NCI-H1694 treated with DMSO at 0.1 percent for 48 hours (cell line): ENCODE measurements at places on chromosomes 12 and 14.
A peak's percentile ranks its signal among the peaks of the same experiment; 100 is the strongest.

GRCh38 chr12:10293570-10294227 is 14.0 kb upstream of the KLRD1 start:
- no peak for DNase-seq

- DNase-seq = no peak
Observed at GRCh38 chr12:115437061-115437567, 753.1 kb upstream of the TBX3 start.

DNA sequence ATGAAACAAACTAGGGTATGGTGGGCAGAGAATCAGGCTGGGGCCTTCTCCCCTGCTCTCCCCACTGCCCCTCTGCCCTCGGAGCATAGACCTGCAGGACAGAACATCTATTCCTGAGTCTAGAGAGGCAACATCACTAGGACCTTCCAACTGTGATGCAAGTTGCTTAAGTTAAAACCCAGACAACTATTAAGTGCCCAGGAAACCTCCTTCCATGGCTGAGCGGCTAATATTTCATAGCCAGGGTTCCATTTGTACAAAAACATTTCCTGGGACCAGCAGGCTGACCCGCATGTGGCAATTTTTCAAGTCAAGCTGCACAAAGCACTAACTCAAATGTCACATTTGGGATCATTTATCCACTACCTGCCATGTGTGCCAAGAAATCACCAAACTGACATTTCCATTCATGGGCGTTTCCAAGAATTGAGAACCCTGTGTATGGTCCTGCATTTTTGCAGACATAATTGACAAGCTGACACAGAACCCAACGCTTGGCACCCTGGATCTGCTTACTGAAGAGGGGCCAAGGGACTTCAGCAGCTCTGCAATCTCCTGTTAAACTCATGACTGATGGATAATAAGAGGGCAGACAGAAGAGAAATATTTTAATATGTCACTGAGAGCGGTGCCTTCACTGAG is 32.7 kb downstream of the NT5DC3 start:
- DNase-seq = no peak

DNA sequence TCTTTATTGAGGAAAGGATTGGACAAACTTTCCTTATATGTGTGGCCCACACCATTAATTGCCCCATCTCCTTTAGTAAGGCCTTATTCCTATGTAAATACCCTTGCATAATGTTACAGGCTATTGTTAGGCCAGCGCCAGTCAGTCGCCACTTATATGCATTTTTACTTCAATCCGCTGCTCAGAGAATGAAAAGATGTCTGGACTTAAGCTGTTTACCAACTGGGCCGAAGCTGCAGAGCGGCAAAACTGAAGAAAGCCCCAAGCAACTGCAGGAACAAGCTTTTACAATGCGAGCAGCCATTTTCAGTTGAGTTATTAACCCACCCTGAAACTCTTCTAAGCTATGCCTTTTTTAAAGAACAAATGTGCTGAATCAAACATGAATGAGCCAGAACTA is 92.1 kb upstream of the OTX2 start:
- no peak for DNase-seq

GRCh38 chr14:92207012-92207927 is 85.5 kb downstream of the CPSF2 start:
- no peak for DNase-seq

DNA sequence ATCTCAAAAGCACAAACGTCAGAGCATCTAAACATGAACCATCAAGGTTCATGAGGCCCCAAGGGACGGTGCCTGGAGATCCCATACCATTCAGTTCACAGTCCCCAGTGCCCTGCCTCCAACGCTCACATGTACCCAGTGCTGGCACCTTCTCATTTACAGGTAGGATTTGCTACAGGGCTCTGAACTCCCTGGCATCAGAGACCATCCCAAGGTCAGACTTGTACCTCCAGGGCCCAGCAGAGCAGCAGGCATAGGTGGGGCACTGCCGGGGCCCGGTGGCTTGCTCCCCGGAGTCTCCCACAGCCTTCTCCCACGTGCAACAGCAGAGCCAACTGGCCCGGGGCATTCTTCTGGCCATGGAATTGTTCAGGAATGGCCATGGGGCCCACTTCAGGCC is 114.8 kb downstream of the BCL11B start:
- DNase-seq = no peak

DNA sequence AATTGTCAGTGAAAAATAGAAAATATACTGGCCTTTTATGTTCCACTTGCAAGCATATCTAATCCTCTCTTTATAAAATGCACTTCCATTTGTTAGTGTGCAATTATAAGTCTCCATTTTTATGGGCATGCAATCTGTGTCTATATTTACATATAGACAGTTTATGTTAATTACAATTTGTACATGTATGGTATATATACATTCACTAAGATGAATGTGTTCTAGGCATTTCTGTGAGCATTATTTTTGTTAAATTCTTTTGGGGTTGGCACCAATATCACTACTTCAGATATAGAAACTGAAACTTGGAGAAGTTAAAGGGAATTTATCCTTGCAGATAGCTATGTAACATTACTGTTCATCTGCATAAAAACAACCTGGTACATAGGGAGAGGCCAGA is 470.8 kb upstream of the LMO3 start:
- peak; percentile 83 for DNase-seq

DNA sequence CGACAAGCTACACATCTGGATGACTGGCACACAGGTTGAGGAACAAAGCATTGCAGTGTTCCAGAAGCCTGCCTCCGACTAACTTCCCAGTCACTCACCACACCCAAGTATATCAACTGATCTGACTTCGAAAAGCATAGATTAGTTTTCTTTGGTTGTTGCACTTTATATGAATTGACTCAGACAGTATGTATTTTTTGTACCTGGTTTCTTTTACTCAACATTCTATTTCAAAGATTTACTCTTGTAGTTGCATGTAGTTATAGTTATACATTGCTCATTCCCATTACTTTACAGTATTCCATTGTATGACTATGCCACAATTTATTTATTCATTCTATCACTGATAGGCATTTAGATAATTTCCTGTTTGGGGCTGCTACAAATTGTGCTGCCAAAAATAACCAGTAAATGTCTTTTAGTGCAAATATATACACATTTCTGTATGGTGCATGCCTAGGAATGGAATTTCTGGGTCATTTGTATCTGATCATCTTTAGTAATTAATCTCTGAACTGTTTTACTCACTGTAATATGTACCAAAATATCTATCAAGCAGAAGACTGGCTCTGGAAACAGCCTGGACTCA is 17.8 kb downstream of the PLCZ1 start:
- DNase-seq = no peak

DNA sequence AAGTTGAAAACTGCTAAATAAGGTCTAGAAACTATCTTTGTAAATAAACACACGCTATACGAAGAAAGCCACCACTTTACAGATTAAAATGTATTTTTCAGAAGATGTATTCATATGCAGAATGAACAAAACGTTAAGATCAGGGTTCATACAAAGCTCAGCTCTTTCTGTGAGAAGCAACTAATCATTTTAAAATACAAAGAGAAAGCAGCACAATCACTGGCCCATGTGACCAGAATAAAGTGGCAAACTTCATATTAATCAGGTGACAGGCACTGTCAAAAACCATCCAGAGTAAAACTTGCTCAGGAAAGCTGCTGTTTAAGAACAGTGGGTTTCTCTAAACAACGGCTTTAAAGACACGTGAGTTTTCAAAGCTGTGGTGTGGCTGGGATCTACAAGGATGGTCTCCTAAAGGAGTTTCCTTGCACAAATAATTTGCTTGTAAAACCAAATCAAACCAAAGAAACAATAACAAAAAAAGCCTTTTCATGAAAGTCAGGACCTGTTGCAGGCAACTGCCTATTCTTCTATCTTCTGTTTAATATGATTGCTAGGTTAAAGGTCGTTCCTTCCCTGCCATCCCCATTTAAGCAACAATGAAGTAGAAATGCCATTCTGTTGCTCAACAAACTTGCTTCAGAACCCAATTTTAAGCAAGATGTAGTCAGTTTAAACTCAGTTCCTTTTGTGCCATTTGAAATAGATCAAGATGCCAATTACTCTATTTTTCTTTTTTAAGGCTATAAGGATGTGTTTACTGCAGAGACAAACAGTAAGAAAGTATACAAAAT is 22.3 kb downstream of the SEL1L start:
- no peak for DNase-seq

DNA sequence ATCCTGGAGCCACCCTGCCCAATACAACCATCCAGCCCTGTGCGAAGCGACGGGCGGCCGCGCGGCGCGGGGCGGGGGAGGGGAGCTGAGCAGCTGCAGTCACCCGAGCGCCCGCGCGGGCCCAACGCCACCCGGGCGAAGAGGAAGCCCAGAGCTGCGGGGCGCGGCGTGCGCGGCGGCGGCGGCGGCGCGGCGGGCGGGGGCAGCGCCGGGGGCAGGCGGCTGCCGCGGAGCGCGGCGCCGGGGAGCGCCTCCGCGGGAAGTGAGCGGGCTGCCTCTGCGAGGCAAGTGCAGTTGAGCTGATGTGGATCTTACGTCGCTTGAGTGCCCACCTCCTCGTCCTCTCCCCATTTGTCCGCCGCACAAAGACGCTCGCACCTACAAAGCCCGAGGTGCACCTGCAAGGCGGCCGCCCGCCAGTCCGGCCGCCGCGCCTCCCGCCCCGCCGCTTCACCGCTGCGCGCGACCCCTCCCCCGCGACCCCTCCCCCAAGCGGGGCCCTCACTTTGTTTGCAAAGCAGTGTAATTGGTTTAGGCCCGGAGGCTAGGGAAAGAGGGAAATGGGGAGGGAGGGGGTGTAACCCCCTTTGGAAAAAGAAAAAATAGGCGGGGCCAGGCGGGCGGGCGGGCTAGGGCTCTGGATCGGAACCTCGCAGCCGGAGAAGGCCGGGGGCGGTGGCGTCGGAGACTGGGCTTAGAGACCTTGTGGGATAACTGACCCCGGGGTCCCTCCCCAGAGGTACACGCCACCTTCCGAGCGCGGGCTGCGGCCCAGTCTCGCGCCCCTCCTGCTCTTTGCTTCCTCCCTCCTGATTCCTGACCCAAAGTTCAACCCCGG is at the start of the genes FOXA1 and TTC6:
Gene FOXA1 (minus strand): TSS at position 279 of the 838 bp plus-strand sequence. CDS start 277 bp downstream, at position 2.
Gene TTC6 (plus strand): TSS at position 659 of the 838 bp plus-strand sequence. CDS start 26,436 bp downstream, outside the sequence.
- DNase-seq = peak; percentile 63

DNA sequence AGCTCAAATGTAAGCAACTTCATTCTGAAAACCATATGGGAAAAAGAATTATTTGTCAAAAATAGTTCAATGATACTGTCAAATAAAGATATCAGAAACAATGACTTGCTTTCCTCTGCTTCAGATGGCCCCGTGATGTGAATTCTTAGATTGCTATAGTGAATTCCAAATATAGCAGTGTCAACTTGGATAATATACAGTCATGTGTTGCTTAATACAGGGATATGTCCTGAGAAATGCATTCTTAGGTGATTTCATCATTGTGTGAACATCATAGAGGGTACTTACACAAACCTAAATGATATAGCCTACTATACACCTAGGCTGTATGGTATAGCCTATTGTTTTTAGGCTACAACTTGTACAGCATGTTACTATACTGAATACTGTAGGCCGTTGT is 108.7 kb upstream of the MIS18BP1 start:
- no peak for DNase-seq

- DNase-seq = peak; percentile 99
Observed at GRCh38 chr14:81363746-81364378, 36.3 kb downstream of the STON2 start.

DNA sequence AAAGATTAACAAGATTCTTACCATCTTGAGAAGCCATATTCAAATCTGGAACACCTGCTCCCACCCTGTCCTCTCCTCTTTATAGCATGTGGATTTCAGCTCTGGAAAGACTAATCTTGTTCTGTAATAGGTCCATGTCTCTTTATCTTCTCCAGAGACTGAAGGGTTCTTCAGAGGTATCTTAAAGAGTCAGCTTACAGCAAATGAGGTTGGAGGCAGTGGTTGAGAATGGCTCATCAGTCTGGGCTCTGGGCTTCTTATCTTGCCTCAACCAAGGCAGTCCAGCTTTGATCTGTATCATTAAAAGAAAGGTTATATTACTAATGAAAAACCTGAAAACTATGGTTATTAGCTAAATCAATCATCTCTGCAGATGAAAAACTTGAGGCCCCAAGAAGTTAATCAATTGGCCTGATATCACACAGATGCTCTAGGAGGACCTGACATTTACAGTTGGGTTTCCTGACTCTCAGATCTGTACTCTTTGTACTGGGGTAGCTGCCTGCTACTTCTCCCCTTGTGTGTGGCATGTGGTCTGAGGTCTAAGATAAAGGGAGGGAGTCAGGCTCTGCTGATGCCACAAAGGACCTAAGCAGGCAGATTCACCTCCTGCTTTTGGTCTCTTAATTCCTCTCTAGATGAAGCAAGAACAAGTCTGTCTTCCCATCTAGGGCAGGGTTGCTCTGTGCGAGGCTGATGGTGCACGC is 1.7 kb upstream of the AKAP6 start:
- DNase-seq = no peak

- no peak for DNase-seq
Observed at GRCh38 chr14:77369285-77369684, 7.6 kb downstream of the TMED8 start.

DNA sequence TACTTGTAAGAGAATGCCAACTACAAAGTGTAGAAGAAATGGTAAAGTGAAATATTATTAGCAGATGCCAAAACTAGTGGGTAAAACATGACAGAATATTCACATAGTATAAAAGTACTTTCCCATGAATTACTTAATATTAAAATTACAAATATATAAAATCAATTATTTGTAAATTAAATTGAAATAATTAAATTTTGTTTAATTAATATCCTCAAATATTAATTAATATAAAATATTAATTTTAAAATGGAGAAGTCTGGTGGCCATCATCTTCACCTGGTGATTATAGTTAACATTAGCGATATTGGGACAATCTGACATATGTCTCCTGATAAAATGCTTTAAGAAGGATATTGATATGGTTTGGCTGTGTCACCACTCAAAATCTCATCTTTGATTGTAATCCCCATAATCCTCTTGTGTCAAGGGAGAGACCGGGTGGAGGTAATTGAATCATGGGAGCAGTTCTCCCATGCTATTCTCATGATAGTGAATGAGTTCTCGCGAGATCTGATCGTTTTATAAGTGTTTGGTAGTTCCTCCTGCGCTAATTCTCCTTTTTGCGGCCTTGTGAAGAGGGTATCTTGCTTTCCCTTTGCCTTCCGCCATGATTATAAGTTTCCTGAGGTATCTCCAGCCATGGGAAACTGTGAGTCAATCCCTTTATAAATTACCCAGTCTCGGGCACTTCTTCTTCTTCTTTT is 55.0 kb upstream of the SGPP1 start:
- DNase-seq = no peak

DNA sequence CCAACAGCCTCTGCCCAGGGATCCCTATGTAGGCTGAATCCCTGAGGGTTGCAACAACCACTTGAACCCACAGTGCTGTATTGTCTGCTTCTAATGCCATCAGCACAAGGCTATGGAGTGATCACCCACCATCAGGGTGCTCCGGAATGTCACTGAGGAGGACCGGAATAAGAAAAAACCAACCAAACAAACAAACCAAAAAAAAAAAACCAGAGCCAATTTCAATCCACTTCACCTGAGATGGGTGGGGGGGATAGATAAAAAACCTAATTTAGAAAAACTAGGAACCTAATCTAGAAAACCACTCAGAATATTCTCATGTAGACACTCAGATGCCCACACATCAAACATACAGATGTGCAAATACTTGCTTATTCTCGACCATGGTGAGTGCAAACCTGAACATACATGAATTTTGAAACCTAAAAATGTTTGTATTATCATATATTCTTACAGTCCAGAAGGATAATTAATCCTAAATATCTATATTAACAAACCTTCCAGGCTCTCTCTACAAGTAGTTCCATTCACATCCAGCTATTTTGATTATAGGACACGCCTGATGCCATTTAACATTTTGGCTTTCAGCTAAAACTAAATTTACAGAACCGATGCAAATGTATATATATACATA is 3.7 kb downstream of the TBX5 start:
- DNase-seq = no peak
